ENCODE measurements at places on chromosomes 3 and 15.

DNA sequence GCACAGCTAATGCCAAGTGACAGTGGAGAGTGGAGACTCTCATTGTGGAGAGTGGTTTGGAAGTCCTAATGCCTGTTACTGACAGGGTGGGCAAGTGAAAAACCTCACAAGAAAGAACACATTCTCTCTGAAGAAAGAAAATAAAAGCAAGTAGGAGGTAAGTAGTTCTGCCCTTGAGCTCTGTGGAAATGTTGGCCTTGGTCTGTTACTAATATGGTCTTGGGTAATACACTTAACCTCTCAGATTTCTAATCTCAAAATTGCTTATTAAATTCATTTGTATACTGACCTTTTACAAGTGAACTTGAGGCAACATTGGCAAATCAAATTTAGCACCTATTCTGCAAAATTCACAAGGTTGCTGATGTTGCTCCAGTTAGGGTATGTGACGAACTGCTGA lies 291.6 kb upstream of the CBLB start:
- DNase-seq, result no peak

GRCh38 chr15:43789409-43789808 lies 2.7 kb upstream of the SERF2 start:
- DNase-seq, result no peak

- DNase-seq, result no peak
These were observed at the start of gene GPR62 for GRCh38 chr3:51955175-51955892. TSS of gene GPR62 (plus strand) at chr3:51955381. CDS start at chr3:51955653, 272 bp downstream.

DNA sequence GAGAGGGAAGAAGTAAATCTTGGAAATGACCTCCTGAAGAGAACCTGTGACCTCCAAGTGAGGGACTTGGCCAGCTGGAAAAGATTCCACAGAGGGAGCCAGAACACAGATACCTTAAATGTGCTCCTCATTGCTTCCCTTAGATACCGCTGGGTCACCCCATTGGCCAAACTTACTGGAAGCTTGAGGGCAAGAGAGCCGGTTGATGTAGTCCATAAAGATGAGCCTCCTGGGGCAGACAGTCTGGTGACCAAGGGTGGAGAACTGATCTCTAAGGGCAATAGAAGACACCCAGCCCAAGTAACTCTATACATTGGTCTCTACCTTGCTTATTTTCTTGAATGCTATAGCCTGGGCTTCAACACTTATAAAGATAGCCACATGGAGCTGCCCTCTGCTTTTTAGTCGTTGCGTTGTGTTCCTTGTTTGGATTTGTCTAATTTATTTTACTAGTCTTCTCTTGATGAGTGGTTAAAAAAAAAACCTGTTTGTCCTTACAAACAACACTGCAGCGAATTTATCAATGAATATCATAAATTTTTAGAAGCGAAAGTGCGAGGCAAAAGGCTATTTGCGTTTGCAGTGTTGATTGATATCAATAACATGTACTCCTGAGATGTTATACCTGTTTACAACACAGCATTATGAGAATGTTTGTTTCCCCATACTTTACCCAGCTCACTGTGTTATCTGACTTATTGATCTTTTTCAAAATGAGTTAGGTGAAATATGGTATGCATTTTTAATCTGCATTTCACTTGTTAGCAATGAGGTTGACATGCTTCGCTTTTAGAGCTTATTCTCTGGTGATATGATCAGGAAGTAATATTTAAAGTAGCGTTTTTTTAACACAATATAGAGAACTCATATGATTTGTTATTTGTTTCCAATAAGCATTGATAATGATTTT lies 31.2 kb downstream of the TGFBR2 start:
- no peak for DNase-seq

DNA sequence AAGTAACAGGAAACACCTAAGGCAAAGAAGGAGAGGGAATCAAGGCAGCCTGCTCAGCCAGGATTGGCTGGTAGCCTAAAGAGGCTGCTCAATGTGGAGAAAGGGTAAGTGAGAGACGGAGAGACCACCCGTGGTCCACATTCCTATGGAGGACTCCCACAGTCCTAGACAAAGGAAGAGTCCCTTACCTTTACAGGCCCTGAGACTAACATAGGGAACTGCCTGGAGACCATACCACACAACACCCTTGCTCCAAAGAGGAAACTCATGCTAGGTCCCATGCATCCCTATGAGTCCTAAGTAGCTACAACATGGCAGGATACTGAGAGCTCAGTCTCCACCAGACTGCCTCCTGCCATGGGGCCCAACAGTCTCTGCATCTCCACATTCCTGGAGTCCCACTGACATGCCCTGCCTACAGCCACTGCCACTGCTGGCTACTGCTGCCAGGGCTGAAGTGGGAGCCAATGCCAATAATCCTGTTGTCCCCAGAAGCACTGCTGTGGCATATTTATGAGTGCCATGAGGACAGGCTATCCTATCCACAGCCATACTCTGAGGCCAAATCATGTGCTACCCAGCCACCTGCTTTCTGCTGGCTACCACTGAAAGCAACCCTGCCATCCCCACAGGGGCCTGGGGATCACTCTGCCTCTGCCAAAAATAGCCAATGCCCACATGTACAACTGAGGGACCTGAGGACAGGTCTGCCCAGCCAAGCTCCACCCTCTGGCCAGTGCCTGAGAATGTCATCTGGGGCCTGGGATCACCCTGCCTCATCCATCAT lies 45.0 kb downstream of the COPS2 start:
- no peak for DNase-seq

DNA sequence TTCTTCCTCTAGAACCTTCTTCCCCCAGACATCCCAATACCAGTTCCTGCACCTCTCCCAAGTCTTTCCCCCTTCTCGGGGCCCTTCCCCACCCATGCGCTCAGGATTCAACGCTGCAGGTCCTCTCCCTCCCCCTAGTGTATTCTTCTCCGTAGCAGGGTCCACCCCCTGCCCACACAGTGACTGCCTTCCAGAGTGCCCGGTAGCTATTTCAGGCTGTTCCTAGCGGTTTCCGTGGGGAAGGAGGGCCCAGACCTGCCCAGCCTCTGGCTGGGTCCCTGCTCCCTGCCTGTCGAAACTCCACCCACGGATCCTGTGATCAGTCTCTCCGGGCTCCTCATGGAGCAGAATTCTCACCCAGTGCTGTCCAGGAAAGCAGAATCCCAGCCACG lies 45.2 kb upstream of the SEC61A1 start:
- DNase-seq, result no peak

- DNase-seq, result no peak
These were observed at the start of gene SLCO2A1 for GRCh38 chr3:134029734-134030378. TSS of gene SLCO2A1 (minus strand) at chr3:134029925. CDS start at chr3:134029802, 123 bp downstream.

DNA sequence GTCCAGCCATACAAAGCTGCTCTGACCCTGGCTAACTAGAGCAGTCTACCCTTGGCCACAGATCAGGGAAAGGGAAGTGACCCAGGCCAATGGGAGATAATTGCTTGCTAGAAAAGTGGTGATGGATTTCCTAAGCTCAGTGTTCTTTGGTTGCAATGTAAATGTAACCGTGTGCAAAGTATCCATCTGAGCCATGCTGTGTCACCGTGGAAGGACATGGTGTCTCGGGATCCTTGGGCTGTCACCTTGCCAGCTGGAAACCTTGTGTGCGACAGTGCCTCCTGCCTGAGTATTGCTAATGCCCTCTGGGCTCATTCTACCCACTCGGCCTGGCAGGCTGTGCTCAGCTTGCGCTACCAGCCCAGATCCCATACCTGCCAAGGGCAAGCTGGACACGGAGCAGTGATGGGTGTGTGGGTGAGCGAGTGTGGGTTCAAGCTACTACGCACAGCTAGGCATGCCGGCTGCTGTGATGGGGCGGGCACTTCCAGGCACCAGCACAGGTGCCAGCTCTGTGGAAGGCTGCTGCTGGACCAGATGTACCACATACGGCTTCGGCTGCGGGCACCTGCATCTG lies 10.7 kb upstream of the SIAH2 start:
- no peak for DNase-seq

DNA sequence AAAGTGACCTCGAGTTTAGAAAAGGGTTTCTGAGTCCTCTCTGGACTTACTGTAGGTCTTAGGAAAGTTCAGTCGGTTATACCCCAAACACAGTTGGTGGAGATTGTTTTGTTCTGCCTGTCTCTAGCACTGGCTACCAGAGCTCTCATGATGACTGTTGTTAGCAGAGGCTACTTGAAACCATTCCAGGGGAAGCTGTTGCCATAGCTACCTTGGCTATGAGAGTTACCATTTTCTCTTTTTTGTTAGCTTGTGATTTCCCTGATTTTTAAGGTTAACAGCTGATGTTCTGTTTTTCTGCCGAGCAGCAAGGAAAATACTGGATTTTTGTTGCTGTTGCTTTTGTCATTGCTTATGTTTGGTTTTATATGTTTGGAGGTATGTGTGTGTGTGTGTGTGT lies 26.7 kb downstream of the ABHD2 start:
- DNase-seq, result no peak

GRCh38 chr3:264394-265156 lies 68.0 kb downstream of the CHL1 start:
- DNase-seq, result no peak

DNA sequence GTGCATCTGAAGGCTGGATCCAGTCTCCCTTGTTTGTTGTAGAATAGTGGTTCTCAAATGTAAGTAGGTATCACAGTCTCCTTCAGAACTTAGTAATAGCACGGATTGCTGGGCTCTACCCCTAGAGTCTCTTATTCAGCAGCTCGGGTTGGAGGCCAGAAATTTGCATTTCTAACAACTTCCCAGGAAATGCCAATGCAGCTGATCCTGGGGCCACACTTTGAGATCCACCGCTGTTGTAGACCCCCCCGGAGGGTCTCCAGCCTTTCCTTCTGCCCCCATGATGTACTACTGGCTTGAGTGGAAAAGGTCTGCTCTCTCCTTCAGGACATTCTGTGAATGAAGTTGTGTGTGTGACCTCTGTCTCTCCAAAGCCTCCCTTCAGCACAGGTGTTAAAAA lies 153.8 kb upstream of the CTNNB1 start:
- no peak for DNase-seq

DNA sequence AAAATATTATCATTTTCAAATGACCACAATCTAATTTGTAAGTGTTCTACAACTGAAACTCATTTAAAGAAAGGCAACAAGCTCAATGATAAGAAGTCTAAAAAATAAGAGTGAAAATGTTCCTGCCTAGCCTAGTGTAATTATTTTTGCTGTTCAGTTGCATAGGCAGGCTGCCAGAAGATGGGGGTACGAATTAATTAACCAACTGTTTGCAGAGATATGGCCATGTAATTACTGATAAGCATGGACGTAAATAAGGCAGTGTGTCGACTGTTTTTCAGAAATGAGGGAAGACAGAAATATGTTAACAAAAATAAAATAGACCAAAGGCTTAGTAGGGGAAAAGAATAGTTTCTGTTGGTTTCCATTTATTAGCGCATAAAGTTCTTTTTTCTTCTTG lies 24.7 kb upstream of the SCAANT1 start:
- DNase-seq, result no peak

GRCh38 chr3:52062505-52062904 lies 6.1 kb upstream of the DUSP7 start:
- DNase-seq, result no peak

GRCh38 chr15:88447206-88447605 lies 20.0 kb downstream of the MRPL46 start:
- no peak for DNase-seq

- DNase-seq, result no peak
These were observed 831.7 kb upstream of the ARPP21 start for GRCh38 chr3:34807611-34808010.

GRCh38 chr3:15872807-15873206 lies 75.0 kb upstream of the ANKRD28 start:
- no peak for DNase-seq

- DNase-seq, result no peak
These were observed 165.6 kb downstream of the IGF1R start for GRCh38 chr15:98813951-98814350.

DNA sequence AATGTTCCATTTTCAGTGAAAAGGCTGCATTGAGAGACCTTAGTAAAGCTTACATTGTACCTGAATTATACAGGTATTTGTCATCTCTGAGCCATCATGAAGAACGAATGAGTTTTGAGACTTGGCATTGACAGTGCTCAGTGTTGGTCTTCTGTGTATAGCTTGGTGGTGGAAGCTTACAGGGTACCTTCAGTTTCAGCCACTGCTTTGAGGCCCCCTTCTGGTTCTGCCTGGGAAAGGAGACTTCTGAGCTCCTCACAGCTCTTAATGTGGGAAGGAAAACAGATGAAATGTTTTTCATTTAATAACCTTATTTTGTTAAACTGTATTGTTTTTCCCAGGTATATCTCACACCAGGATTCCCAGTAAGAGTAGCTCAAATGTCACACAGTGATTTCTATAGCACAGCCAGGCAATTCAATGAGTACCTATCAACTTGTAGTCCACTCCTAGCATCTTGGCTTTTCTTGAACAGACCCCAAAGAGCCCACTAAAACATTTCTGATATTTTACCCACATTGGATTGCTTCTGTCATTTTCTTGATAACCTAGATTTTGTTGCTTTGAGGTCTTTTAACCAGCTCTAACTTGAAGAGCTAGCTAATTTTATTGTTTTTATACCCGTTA lies 5.6 kb downstream of the SERPINI1 start:
- DNase-seq, result no peak

DNA sequence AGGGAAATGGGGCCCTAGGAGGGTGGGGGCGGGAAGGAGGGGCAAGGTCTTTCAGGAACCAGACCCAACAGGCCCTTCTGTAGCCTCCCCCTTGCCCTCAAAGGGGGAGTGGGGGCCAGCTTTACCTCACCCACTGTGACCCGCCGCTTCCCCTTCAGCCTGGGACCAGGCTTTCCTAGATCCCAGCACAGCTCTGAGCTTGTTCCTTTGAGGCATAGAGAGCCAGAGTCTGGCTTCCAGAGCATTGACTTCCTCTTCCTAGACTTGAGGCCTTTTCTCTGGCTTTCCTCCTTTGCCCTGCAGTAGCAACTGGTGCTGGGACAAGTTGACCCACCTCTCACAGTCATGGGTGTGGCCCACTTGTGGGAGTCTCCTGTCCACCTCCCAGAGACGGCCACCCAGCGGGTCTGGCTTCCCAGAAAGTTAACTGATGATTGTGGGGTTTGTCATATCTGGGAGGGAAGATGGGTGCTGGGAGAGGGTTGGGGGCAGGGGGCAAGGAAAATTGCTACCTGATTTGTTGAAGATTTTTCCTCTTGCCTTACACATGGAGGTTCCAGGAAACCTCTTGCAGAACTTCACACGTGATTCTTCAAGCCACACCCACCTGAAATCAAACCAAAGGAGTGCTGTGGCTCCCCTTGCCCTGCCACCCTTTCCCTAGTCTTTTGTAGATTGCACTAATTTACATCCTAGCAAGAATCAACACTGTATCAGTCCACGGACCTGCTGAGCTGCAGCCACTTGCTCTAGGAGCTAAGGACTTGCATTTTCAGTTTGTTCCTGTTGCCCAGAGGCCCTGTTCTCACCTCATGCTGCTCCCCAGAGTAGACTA lies 4.1 kb upstream of the CHST14 start:
- DNase-seq, result no peak

Measured in stimulated activated CD8-positive, alpha-beta memory T cell treated with anti-CD3 and anti-CD28 coated beads, Interleukin-7, amount 100 ng/mL, for 1 hour (primary cell).